Upper lobe of right lung (tissue), 1 donor: ENCODE measurements at places on chromosomes 5 and 9. TPM values are rescaled to one million over a fixed set of nuclear protein-coding genes. Genes with fewer than 3 reads are reported as not detected.
A peak's percentile ranks its signal among the peaks of the same experiment; 100 is the strongest.

DNA sequence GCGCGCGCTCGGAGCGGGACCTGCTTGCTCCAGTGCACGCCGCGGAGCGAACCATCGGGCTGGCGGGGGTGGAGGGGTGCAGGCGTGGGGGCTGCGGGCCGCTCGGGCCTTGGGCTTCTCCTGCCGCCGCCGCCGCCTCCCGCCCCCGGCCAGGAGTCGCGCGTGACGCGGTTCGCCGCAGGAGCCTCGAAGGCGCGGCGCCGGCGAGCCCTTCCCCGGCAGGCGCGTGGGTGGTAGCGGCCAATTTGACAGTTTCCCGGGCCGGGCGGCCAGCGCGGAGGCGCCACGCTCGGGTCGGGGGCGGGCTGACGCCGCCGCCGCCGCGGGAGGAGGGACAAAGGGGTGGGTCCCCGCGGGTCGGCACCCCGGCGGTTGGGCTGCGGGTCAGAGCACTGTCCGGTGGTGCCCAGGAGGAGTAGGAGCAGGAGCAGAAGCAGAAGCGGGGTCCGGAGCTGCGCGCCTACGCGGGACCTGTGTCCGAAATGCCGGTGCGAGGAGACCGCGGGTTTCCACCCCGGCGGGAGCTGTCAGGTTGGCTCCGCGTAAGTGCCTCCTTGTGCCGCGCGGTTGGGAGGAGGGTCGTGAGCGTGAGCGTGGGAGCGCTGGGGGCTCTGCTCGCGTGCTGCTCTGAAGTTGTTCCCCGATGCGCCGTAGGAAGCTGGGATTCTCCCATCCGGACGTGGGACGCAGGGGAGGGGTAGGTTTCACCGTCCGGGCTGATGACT, at the start of gene TJP2:
Gene TJP2, plus strand, starts transcription at position 387 of the 725 bp plus-strand sequence. Its CDS starts 96 bp downstream, at position 483.
- H3K27me3 ChIP-seq, result no peaks in the 10 kb centered on the region
- H3K4me1 ChIP-seq, result peaks cover 49% of the 10 kb centered on the region
- DNase-seq, result peak; percentile 86
- H3K36me3 ChIP-seq, result no peaks in the 10 kb centered on the region

DNA sequence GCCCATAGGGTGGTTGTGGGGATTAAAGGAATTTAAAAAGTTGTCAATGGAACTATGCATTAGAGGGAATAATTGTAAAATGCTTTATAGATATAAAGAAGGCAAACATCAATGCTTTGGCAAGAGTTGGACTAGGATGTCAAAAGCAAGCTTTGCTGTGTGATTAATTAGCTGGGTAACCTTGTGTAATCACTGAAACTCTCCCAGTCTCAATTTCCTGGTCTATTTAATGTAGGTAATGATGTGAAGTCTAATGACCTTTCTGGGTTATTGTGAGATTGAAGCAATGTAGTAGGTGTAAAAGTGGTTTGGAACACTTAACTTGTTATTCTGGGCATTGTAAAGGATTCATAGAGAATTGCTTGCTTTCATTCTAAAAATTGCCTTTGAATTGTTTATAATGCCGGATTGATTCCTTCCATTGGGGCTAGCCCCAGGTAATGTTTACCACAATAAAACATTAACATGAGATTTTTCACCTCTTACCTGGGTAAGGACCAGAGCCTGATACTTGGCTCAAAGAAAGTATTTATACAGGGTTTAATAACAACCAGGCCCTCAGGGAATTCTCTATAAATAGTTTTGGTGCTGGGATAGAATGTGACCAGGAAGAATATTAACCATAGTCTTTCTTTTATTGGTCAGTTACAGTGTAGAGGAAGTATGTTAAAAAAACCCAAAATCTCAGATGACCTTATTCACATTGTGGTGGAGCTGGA, 30.0 kb upstream of the CLINT1 start:
- H3K4me3 ChIP-seq, result no peak overlapping the region
- no peak overlapping the region for H3K27ac ChIP-seq
- no peaks in the 10 kb centered on the region for H3K4me1 ChIP-seq
- no peak for DNase-seq
- H3K27me3 ChIP-seq, result no peaks in the 10 kb centered on the region
- H3K36me3 ChIP-seq, result no peaks in the 10 kb centered on the region

LIFR gene
- 151 TPM for total RNA-seq

DNA sequence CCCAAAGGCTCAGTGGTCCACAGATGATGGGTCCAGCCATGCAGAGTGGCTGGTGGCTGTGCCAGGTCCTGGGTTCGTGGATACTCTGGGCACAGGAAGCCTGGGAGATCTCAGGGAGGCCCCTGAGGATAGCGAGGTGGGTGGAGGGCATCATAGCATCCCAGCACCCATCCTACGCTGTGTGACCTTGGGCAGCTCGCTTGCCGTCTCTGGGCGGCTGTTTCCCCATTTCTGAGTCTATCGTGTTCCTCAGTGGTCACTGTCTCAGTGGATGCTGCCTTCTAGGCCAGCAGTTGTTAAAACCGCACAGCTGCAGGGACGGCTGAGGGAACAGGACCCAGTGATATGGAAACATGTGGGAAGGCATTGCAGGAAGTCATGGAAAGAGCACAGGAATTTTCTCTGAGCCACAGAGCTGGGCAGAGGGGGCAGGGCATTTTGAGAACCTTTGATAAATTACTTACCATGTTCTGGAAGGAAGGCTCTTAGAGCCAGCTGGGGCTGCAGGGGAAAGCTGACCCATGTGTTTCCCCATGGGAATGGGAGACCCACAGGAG, 86.4 kb upstream of the COL5A1 start:
- DNase-seq, result peak; percentile 13
- no peaks in the 10 kb centered on the region for H3K36me3 ChIP-seq
- H3K4me1 ChIP-seq, result peaks cover 14% of the 10 kb centered on the region
- no peak overlapping the region for H3K4me3 ChIP-seq
- peaks cover 6% of the 10 kb centered on the region for H3K27me3 ChIP-seq
- H3K27ac ChIP-seq, result no peak overlapping the region

- H3K27ac ChIP-seq, result peak overlapping the region; percentile 55
- no peak overlapping the region for H3K4me3 ChIP-seq
- peaks cover 66% of the 10 kb centered on the region for H3K4me1 ChIP-seq
- peaks cover 31% of the 10 kb centered on the region for H3K36me3 ChIP-seq
- H3K27me3 ChIP-seq, result no peaks in the 10 kb centered on the region
- no peak for DNase-seq
Observed at GRCh38 chr9:133370685-133371084, 5.2 kb downstream of the SURF4 start.

GRCh38 chr9:86099701-86100364, 475 bp upstream of the GOLM1 start:
- peak overlapping the region; percentile 74 for H3K4me3 ChIP-seq
- peaks cover 8% of the 10 kb centered on the region for H3K4me1 ChIP-seq
- H3K27me3 ChIP-seq, result no peaks in the 10 kb centered on the region
- DNase-seq, result no peak
- H3K27ac ChIP-seq, result peak overlapping the region; percentile 21
- H3K36me3 ChIP-seq, result no peaks in the 10 kb centered on the region

HRCT1 gene
- 10.8 TPM for total RNA-seq

CCNJL gene
- total RNA-seq, result 16.6 TPM

OCLN gene
- 136 TPM for total RNA-seq

- no peaks in the 10 kb centered on the region for H3K36me3 ChIP-seq
- H3K4me1 ChIP-seq, result no peaks in the 10 kb centered on the region
- H3K27ac ChIP-seq, result no peak overlapping the region
- no peaks in the 10 kb centered on the region for H3K27me3 ChIP-seq
- no peak overlapping the region for H3K4me3 ChIP-seq
Observed at GRCh38 chr5:117803533-117803932, 1184.8 kb downstream of the DTWD2 start.

DNA sequence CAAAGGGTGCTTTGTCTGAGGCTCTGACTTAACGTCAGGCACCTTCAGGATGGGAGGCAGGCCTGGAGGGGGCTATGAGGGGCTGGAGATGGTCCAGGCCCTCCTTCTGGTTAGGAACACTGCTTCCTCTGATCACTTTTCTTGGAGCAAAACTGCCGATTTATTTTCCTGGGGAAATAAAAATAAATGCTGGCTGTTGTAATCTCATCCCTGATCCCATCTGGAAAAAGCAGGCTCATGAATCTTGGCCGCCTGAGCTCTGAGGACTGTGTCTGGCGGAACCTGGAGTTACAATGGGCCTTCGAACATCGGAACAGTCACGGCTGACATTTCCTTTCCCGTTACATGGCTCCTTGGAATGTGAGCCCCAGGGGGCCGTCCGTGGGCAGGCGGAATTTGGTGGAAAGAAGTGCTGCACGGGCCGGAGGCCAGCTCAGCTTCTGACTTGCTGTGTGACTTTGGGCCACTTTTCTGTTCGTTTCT, 157.8 kb downstream of the RGS3 start:
- peaks cover 24% of the 10 kb centered on the region for H3K4me1 ChIP-seq
- H3K4me3 ChIP-seq, result no peak overlapping the region

GRCh38 chr9:33785914-33786313, 9.4 kb upstream of the PRSS3 start:
- no peak for DNase-seq
- H3K36me3 ChIP-seq, result no peaks in the 10 kb centered on the region
- no peak overlapping the region for H3K4me3 ChIP-seq
- H3K4me1 ChIP-seq, result peaks cover 2% of the 10 kb centered on the region

DNA sequence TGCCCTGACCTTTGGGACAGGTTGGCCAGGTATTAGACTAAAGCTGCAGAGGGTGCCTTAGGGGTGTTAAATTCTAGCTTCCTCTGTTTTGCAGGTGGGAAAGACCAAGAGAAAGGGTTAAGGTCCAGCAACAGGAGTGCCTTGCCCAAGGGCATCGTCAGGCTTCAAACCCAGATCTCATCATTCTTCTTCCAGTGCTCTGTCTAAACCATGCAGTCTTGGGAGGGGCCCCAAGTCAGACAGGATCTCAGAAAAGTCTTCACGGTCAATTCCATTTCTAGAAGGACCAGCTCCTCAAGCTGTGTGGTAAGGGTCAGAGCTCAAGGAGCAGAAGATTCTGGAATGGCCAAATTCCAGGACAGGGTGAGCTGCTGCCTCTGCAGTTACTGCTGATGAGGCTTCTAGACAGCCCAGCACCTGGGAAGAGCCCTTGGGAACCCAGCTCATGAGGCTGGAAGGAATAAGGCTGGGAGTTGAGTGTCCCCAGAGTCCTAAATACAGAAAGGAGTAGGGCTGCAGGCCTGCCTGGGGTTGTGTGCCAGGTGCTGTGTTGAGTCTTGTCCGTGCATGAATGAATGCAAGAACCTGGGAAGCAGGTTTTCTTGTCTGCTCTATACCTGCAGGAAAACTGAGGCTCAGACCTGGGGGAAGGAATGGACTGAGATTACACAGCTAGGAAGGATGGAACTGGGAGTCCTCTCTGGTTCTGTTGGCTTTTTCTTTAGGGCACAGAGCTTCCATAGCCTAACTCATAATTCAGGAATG, 69.3 kb downstream of the WWC1 start:
- H3K27ac ChIP-seq, result no peak overlapping the region
- no peak overlapping the region for H3K4me3 ChIP-seq
- no peaks in the 10 kb centered on the region for H3K27me3 ChIP-seq
- no peaks in the 10 kb centered on the region for H3K36me3 ChIP-seq
- no peak for DNase-seq
- peaks cover 7% of the 10 kb centered on the region for H3K4me1 ChIP-seq

GRCh38 chr5:72467461-72467860, 39.7 kb downstream of the ZNF366 start:
- no peaks in the 10 kb centered on the region for H3K36me3 ChIP-seq
- no peak for DNase-seq
- peak overlapping the region; percentile 14 for H3K27ac ChIP-seq

GRCh38 chr5:119365847-119366539, 10.2 kb downstream of the TNFAIP8 start:
- no peak overlapping the region for H3K4me3 ChIP-seq
- H3K4me1 ChIP-seq, result peaks cover 42% of the 10 kb centered on the region
- H3K36me3 ChIP-seq, result no peaks in the 10 kb centered on the region

TIGD6 gene
- 4.0 TPM for total RNA-seq

- H3K4me1 ChIP-seq, result no peaks in the 10 kb centered on the region
- H3K36me3 ChIP-seq, result no peaks in the 10 kb centered on the region
- peak; percentile 83 for DNase-seq
Observed at GRCh38 chr9:10612641-10613398, at the start of gene PTPRD. Gene PTPRD (minus strand): TSS chr9:10613002.

GRCh38 chr5:71903808-71904207, 184.7 kb downstream of the CARTPT start:
- no peaks in the 10 kb centered on the region for H3K36me3 ChIP-seq
- no peak overlapping the region for H3K4me3 ChIP-seq
- DNase-seq, result no peak

- DNase-seq, result no peak
Observed at GRCh38 chr5:83740741-83741140, 20.1 kb upstream of the HAPLN1 start.

DNA sequence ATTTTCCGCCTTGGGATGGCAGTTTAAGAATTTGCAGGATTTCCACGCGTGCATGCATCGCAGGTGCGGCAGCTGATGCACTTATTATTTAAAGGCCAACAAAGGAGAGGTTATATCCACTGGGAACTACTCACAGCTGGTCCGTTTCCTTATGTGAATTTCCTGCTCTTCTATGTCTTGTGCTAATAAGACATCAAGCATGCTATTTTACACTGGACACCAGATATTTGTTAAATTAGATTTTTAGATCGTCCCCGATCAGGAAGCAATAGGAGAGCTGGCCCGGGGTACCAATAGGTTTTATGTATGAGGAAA, 476 bp upstream of the DTWD2 start:
- no peak for DNase-seq
- peak overlapping the region; percentile 79 for H3K4me3 ChIP-seq
- no peaks in the 10 kb centered on the region for H3K4me1 ChIP-seq
- peak overlapping the region; percentile 92 for H3K27ac ChIP-seq
- no peaks in the 10 kb centered on the region for H3K36me3 ChIP-seq

STK10 gene
- 56.9 TPM for total RNA-seq

- H3K36me3 ChIP-seq, result peaks cover 6% of the 10 kb centered on the region
- no peak for DNase-seq
- no peak overlapping the region for H3K27ac ChIP-seq
- H3K4me1 ChIP-seq, result peaks cover 51% of the 10 kb centered on the region
- H3K27me3 ChIP-seq, result no peaks in the 10 kb centered on the region
Observed at GRCh38 chr9:38015906-38016305, 53.1 kb downstream of the SHB start.

DNA sequence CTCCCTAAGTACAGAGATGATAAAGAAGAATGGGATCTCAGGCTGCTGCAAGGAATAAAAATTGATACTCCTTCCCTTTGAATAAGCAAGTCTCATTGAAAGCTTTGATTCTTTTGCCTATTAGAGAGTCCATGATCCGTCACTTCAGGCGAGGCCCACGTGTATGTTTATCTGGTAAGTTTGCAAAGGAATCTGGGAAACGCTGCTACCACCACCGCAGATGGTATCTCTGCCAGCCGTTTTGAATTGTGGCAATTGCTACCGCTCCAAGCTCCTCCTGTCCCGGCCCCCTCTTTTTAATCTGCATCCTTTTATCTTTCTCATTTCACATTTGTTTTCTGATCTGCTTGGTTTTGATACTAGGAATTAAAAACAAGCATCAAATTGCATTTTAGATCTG, 42.9 kb upstream of the GRIA1 start:
- no peak overlapping the region for H3K27ac ChIP-seq
- no peak for DNase-seq
- no peaks in the 10 kb centered on the region for H3K36me3 ChIP-seq
- no peaks in the 10 kb centered on the region for H3K27me3 ChIP-seq
- peaks cover 6% of the 10 kb centered on the region for H3K4me1 ChIP-seq

DNA sequence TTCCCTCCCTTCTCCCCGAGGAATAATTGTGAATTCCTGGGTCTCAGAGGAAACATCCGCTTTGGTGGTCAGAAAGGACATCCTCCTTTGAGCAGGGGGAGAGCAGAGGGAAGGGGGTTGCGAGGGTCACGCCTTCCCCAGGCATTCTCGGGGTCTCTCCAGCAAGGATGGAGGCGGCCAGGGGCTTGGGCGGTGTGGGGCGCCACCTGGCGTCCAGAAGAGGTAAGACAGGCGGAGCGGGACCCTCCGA, 129.1 kb downstream of the KCNIP1 start:
- no peaks in the 10 kb centered on the region for H3K27me3 ChIP-seq
- peaks cover 26% of the 10 kb centered on the region for H3K4me1 ChIP-seq
- DNase-seq, result peak; percentile 76
- peak overlapping the region; percentile 29 for H3K4me3 ChIP-seq
- no peaks in the 10 kb centered on the region for H3K36me3 ChIP-seq
- peak overlapping the region; percentile 75 for H3K27ac ChIP-seq

ZFYVE16 gene
- 60.6 TPM for total RNA-seq

SMIM33 gene
- not detected for total RNA-seq
